Stimulated activated memory B cell treated with anti-CD40 and anti-IgM and Interleukin-4, amounts not matched to agents 10 μg/mL and 1 μg/mL and 100 μg/mL, for 72 hours (primary cell): ENCODE measurements at places on chromosomes 7 and 10.

DNA sequence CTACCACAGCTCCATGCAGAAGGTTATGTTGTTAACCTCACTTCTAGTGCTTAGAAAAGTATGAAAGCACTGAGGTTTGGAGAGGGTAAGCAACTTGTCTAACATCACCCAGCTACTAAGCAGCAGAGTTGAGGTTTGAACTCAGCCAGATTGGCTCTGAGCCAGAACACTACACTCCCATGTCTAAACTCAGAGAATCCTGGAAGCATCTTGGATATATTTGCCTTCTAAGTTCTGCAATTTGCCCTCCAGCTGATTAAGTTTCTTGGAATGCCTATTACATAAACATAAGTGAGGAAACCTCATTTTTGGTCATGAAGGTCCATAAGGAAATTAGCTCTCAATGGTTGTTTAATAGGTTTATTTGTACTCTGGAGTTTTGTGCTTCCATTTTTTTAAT lies 78.1 kb upstream of the PHYHIPL start:
- H3K4me1 ChIP-seq: no peaks in the 10 kb centered on the region
- H3K27ac ChIP-seq: no peak overlapping the region
- H3K27me3 ChIP-seq: no peaks in the 10 kb centered on the region
- H3K4me3 ChIP-seq: no peak overlapping the region
- no peaks in the 10 kb centered on the region for H3K36me3 ChIP-seq

- peaks cover 79% of the 10 kb centered on the region for H3K27me3 ChIP-seq
- H3K4me1 ChIP-seq: peaks cover 3% of the 10 kb centered on the region
Observed at GRCh38 chr7:149664176-149664575, 109.2 kb downstream of the ZNF467 start.

- H3K27ac ChIP-seq: no peak overlapping the region
- H3K27me3 ChIP-seq: no peaks in the 10 kb centered on the region
- no peaks in the 10 kb centered on the region for H3K4me1 ChIP-seq
- H3K4me3 ChIP-seq: no peak overlapping the region
Observed at GRCh38 chr7:64515781-64516180, 47.1 kb downstream of the ZNF680 start.

DNA sequence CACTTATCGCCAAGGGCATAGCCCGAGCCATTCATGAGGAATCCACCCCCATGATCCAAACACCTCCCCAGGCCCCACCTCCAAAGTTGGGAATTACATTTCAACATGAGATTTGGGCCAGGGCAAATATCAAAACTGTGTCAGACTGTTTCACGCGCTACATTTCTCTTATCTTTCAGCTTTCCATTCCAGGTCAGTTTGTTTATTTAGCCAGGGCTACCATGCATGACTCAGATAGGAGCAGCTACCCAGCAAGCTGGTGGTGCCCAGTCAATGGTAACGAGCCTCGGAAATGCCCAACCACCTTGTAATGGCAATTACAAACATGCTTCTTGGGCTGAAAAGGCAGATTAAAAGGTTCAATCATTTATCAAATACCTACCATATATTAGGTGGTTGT lies 43.6 kb upstream of the BAMBI start:
- no peaks in the 10 kb centered on the region for H3K36me3 ChIP-seq
- ATAC-seq: no peak
- H3K4me3 ChIP-seq: no peak overlapping the region
- H3K27me3 ChIP-seq: peaks cover 58% of the 10 kb centered on the region
- no peaks in the 10 kb centered on the region for H3K4me1 ChIP-seq

DNA sequence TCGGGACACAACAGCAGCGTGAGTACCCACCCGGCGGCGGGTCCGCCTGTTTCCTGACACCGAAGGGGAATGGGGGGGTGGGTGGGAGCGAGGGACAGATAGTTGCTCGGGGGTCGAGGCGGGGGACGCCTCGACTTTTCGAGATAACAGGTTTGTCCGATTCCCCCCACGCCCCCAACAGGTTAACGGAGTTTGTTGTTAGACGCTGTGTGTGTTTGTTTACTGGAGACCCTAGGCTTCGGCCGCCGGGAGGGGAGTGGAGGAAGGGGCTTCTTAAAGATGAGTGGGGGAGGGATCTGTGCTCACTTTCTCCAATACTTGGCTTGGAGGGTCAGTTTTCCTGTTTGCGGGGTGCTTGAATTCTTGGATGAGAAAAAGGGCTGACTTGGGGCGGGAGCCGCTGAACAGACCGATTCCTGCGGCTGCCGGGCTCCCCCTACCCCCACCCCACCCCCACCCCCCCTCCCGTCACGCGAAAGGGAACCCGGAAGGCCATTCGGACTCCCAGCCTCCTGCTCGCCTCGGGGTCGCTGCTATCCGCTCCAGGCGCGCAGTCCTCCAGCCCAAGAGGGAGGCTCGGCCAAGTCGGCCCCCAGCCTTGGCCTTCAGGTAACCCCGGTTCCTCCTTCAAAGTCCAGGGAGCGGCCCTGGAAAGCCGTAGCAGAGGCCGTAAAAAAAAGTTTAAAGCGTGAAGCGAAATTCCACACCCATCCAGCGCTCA lies 1.0 kb downstream of the SORCS3 start:
- no peak overlapping the region for H3K4me3 ChIP-seq
- no peak overlapping the region for H3K27ac ChIP-seq
- no peaks in the 10 kb centered on the region for H3K36me3 ChIP-seq
- ATAC-seq: no peak

DNA sequence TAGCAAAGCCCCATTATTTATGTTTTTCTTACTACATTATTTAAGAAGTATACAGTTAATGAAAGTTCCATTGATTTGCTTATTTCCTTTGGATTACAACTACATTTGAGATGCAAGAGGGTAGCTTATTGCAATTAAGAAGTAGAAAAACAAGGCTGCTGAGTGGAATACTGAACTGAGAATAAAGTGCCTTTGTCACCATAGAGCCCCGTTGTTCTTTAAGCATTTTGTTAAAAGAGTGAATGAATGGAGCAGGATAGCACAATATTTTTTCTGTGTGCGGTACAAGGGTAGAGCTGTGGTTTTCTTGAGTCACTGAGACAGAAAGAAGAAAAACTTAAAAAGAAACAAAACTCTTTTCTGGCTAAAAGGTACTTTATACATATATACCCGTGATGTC lies 45.6 kb downstream of the ZNF277 start:
- H3K27ac ChIP-seq: no peak overlapping the region
- peaks cover 20% of the 10 kb centered on the region for H3K4me1 ChIP-seq
- ATAC-seq: no peak

GRCh38 chr10:120953897-120954296 lies 102.7 kb downstream of the WDR11 start:
- peaks cover 31% of the 10 kb centered on the region for H3K27me3 ChIP-seq
- H3K36me3 ChIP-seq: no peaks in the 10 kb centered on the region
- peaks cover 10% of the 10 kb centered on the region for H3K4me1 ChIP-seq

DNA sequence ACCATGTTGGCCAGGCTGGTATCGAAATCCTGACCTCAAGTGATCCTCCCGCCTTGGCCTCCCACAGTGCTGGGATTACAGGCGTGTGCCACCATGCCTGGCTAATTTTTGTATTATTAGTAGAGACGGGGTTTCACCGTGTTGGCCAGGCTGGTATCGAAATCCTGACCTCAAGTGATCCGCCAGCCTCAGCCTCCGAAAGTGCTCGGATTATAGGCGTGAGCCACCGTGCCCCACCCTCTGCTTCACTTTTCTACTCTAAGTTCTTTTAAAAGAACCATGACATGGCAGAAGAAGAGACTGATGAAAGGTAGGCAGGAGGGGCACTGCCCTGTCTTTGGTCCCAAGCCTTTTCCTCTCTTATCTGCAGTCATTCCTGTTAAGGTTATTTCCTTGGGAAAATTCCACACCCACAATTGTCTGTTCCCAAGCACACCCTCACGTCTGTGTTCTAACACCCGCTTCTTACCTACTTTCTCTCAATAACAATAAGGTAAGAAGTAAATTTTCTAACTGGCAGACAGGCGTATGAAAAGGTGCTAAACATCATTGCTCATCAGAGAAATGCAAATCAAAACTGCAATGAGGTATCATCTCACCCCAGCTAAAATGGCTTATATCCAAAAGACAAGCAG lies 291.7 kb downstream of the DPP6 start:
- H3K27me3 ChIP-seq: no peaks in the 10 kb centered on the region
- H3K4me3 ChIP-seq: no peak overlapping the region
- no peak for ATAC-seq
- H3K36me3 ChIP-seq: no peaks in the 10 kb centered on the region

DNA sequence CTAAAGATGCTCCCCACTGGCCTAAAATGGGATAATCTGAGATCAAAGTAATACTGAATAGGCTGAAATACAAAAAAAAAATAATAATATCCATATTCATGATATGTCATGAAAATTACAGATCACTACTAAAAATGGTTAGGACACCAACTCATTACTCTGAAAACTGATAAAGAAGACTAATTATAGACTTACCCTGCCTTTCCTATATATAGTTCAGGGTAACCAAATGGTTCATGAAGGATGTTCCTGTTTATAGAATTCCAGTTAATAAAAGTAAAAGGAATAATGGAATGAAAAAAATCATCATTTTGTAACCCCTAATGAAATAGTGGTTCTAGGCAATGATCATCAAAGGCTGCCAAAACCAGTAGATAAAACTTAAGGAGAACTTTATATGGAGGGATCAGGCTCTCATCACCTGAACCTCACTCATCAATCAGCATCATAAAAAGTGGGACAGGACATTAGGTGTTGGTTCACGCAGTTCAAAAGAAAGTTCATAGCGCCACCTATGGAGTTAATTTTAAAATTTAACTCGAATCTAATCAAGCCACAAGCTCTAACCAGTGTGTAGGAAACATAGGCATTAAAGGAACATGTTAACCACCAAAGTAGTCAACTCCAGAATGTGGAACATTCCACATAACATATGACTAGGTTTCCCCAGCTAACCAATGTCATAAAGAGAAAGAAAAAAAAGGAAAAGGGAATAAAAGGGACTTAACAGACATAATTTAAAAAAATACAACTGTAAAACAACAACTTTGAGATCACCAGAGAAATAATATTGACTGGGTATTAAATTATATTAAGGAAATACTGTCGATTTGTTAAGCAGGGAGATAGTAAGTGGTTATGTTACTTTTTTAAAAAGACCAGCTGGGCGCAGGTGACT lies 35.7 kb downstream of the P4HA1 start:
- H3K36me3 ChIP-seq: peaks cover 36% of the 10 kb centered on the region
- ATAC-seq: peak; percentile 47
- peaks cover 12% of the 10 kb centered on the region for H3K4me1 ChIP-seq
- H3K4me3 ChIP-seq: no peak overlapping the region

DNA sequence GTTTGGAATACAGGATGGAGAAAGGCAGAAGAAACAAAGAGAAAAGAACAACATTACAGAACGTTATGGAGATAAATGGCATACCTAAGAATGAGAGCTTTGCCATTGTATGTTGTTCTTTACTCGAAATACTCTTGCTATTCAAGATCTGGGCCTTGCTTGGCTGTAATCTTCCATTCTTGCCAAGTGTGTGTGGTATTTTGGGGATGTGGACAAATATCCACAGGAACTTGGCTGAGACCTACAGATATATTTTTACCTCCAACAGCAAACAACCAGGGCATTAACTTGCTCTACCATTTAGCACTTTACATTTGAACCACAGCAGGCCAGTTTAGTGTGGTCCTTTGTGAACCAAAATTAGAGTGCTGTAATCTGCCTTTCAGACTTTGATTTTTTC lies 76.3 kb downstream of the DKK1 start:
- H3K4me3 ChIP-seq: no peak overlapping the region
- H3K36me3 ChIP-seq: no peaks in the 10 kb centered on the region
- H3K4me1 ChIP-seq: no peaks in the 10 kb centered on the region
- no peaks in the 10 kb centered on the region for H3K27me3 ChIP-seq

- no peaks in the 10 kb centered on the region for H3K27me3 ChIP-seq
- no peak for ATAC-seq
- H3K36me3 ChIP-seq: peaks cover 14% of the 10 kb centered on the region
Observed at GRCh38 chr10:103975169-103975568, 8.2 kb downstream of the SLK start.
